ENCODE measurements at places on chromosomes 2 and 18. TPM values are rescaled to one million over a fixed set of nuclear protein-coding genes. Genes with fewer than 3 reads are reported as not detected.

- no peak for DNase-seq
These were observed 47.3 kb upstream of the RAB27B start for GRCh38 chr18:54780970-54781369.

GRCh38 chr2:202721621-202722020 is 86.9 kb downstream of the FAM117B start:
- no peak for DNase-seq

DNA sequence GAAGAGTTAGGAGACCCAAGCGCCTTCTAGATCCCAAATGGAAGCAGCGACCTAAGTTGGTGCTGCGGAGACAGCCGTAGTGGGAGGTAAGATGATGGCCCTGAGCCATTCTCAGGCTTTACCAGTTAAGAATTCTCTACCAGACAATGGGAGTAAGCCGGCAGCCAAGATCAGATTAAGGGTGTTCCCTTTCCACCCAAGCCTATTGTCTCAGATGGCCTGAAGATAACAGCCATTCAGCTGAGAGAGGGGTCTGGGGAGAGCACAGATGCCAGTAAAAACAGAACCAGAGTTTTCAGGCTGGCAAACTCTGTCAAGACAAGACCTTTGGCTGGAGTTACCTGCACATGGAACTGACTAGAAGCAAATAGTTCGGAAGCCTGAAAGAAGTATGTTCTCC is 191.7 kb upstream of the HAAO start:
- no peak for DNase-seq

Gene FSHR
- not detected for total RNA-seq

Gene GPR155
- 0.35 TPM for total RNA-seq
